Activated CD8-positive, alpha-beta memory T cell treated with anti-CD3 and anti-CD28 coated beads for 48 hours (primary cell): ENCODE measurements at places on chromosomes 2 and 18.

- no peak for DNase-seq
These were observed 42.1 kb downstream of the BCL2L11 start for GRCh38 chr2:111162718-111163331.

DNA sequence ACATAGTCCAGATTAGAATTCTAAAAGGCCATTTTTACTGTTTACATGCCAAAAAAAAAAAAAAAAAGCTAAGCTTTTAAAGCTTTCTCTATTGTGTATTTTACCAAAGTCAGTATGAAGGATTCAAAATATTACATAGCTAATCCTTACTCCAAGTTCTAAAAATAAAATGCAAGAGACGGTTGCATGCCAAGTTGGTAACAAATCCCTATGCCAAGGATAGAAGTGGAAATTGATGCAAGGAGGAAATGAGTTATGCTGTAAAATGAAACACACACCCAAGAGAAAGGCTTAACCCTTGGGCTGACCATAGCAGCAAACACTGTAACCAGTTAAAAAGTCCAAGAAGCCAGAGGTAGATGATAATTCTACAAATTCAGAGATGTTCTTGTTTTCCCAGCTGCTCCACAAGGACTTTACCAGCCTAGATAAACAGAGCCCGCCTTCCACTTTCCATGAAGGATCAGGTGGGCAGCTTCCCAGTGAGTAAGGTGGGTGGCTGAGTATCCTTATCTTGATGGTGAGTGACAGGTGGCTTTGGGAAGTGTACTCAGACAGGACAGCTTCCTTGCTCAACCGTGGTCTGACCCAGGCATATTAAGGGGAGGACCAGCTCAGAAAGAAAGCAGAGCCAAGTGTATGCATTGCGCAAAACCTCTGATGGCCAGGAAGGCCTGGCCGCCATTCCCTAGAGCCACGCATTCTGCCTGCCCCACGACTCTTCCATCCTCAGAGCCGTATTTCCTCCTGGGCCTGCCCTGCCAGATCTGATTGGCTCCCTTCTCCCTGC is 34.4 kb downstream of the ATP8B1 start:
- no peak for DNase-seq

- DNase-seq, result no peak
These were observed 105.3 kb upstream of the FAM98A start for GRCh38 chr2:33704406-33704855.

DNA sequence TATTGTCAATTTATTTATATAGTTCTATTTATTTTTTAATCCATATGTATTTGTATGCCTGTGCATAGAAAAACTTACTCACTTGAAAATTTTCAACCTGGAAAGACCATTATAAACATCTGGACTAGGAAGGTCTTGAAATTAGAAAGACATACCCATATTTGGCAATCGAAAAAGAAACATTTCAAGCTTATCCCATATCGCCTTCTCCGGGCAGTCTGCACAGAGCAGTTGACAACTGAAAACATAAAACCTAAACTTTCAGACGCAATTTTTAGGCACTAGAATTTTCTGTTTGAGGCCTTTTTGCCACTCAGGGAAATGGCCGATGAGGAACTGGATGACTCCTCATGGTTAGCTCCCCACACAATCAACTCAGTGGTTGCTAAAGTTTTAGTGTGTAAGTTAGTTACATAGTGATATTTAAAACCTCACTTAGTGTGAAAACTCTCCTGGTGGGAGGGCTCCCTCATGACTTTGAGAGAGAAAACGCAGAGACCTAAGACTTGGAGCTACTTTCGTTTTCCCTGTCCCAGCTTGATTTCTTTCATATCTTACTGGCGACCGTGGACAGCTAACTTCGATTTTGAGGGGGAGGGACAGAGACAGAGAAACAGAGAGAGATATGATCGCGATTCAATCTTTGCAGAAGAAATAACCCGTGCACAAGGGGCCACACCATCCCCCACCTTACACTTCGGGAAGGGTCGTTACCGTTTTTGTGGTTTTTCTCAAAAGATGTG is 3.2 kb upstream of the HOXD12 start:
- DNase-seq, result no peak

DNA sequence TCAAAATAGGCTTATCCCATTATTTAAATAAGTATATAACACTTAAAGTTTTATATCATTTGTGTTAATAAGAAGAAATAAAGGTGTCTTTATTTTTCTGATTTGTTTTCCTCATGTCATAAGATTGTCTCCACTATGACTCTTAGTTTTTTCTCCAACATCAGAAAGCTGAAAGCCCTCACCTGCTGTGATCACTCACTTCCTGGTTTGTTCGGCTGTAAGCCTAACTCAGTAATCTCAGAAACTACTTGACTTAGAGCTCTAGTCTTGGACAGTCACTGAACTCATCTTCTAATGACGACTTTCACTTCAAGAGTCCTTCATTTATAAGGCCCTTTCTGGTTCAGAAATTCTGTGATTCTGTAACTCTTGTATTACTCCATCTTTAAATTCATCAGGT is 311.0 kb downstream of the ZEB2 start:
- no peak for DNase-seq

GRCh38 chr2:122982936-122983335 is 1042.2 kb upstream of the CNTNAP5 start:
- no peak for DNase-seq

DNA sequence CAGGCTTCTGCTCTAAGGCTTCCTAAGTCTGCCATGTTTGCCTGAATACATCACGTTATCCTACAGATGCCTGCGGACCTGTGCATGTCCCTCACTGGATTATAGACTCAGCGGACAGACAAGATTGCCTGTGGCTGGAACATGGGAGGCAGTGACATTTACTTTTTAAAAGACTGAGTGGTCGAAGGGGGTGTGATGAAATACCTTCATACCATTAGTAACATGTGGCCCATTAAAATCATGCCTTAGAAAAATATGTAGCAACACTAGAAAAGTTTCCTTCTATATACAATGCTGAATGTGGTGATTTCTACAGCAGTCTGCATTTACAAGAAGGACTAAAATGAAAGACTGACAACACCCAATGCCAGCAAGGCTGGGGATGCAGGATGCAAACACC is 154.4 kb downstream of the ASB1 start:
- DNase-seq, result no peak

- DNase-seq, result no peak
These were observed 111.9 kb downstream of the AP1S3 start for GRCh38 chr2:223725494-223725893.

GRCh38 chr2:168210895-168211570 is 36.4 kb downstream of the STK39 start:
- no peak for DNase-seq

GRCh38 chr2:108605947-108606346 is 71.7 kb downstream of the LIMS1 start:
- no peak for DNase-seq

DNA sequence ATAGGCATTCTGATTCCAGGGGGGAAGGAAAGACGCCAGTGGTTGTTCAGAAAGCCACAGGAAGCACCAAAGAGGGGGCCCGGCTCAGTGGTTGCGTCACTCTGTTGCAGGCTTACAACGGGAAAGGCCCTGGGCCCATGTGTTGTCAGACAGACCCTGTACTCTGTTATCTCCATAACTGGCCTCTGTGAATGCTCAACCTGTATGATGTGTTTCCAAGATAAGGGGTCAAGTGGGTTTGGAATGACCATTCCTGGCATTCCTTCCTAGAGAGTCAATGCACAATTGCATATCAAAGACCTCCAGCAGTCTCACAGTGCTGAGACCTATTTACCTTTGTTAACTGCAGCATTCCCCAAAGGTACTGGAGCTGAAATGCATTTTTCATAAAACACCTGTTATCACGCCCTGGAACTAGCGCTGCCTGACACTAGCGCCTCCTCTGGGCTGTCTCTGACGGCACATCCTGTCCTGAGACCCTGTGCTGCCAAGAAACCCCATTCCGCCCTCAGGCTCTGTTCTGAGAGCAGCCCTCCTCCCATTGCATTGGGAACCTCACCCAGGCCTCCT is 13.2 kb upstream of the LRRFIP1 start:
- DNase-seq, result no peak

DNA sequence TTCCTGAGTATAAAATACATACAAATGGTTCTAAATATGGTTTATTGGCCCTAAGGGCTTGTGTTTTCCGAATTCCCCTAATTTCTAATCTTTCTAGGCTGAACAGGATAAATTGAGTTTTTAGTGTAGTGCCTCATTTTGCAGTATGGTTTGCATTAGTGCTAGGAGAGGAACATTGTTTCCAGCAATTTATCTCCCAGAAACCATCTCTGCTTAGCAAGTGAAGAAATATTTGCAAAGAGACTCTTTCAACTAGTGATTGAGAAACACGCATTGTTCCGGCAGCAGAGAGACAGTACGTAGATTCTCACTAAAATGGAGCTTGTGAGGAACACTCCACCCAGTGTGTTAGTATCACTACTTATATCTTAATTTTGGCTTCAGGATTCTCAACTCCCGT is 177.8 kb upstream of the EPAS1 start:
- DNase-seq, result no peak

- no peak for DNase-seq
These were observed 45.9 kb downstream of the HS1BP3 start for GRCh38 chr2:20604951-20605381.

DNA sequence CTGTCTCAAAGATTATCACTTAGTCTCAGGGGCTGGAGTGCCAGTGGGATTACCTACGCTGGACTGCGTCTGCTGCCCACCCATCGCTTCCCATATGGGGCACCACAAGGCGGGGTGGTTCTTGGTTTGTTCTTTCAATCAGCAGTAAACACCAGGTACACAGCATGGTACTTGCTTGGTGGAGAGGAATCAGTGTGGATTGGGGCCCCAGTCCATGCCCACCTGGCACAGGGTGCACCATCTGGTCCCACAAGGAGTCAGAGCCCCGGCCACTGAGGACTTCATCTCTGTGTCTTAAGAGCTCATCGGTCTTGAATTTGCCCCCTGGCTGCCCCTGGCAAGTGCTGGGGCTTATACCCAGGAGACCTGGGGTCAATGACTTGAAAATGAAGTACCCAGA is 96.2 kb downstream of the GLI2 start:
- no peak for DNase-seq

GRCh38 chr2:240301256-240301795 is 134.1 kb upstream of the GPC1 start:
- no peak for DNase-seq

GRCh38 chr2:242052421-242052820 is 182.9 kb downstream of the RTP5 start:
- DNase-seq, result no peak

- no peak for DNase-seq
These were observed 207.9 kb downstream of the GLI2 start for GRCh38 chr2:120943403-120944034.

GRCh38 chr18:8049147-8049546 is 482.0 kb downstream of the PTPRM start:
- no peak for DNase-seq

DNA sequence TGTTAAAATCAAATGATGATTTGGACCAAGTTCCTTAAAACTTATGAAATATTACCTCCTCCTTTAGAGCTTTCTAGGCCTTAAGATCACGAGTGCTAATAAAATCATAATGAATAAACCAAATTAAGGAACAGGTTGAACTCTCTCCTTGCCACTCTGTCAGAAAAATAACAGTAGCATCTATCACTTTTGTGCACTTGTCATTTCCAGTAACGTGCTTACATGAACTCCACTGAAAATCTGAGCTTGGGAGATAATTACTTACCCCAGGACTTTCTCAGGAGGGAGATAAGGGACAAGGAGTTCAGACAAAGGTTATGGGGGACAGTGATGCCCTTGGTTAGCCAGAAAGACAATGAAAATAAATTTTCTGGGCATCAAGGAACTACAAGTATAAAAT is 36.0 kb downstream of the EPB41L3 start:
- no peak for DNase-seq
